ENCODE measurements at places on chromosomes 3 and 15.

GRCh38 chr15:29736012-29736743, 86.1 kb downstream of the TJP1 start:
- DNase-seq = no peak

GRCh38 chr15:101028321-101028720, 109.2 kb downstream of the LRRK1 start:
- no peak for DNase-seq

DNA sequence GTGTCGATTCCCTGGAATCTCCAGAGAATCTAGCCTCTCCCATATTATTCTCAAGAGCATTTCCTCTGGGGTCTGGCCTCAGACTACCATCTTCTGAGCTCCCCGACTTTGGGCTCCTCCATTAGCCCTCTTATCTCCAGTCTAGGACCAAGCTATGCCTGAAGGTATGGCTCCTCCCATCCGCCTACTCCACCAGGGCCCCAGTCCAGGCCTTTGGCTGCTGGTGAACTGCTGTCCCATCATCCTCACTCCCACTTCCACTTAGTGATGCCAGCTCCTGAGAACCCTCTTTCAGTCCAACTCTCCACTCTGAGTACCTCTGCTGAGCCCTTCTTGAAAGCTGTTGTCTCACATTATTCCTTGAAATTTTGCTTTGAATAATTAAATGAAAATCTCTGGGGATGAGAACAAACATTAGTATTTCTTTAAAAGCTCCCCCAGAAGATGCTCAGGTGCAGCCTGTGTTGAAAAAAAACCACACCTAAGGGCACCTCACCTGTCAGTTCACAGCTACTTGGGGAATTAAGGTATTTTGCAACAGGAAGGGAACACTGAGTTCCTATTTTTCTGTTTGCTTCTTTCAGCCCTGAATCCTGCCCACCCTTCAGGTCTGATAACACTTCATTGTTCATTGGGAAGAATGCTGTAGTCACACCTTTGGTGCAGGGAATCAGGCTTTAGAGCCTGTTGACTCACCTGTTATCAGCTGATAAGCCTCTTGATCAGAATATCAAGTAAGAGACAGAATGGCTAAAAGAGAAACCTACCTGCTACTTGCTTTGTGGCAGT, 9.5 kb downstream of the CLDN18 start:
- no peak for DNase-seq

GRCh38 chr15:40762919-40763800, 708 bp upstream of the GCHFR start:
- DNase-seq = peak; percentile 74

- DNase-seq = no peak
These were observed 77.0 kb downstream of the PGPEP1L start for GRCh38 chr15:98930576-98930975.

DNA sequence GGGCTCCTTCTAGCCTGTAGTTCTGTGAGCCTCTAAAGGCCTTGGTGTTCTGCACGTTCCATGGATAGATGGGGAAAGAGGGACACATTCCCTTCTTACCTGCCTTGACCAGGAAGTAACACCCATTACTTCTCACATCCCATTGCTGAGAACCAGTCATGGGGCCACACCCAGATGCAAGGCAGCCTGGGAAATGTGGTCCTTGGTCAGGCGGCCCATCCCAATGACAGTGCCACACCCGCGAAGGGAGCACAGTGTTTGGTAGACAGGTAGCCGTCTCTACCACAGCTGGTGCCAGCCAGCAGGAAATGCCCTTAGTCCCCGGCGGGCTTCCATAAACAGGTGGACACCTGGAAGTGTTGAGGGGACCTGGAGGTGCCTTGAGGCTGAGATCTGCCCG, 23.2 kb upstream of the LCTL start:
- no peak for DNase-seq

GRCh38 chr3:20194793-20195460, 8.9 kb upstream of the SGO1 start:
- DNase-seq = no peak

- DNase-seq = no peak
These were observed 50.3 kb upstream of the DPPA4 start for GRCh38 chr3:109387621-109388020.

GRCh38 chr15:43093026-43093425, 12.8 kb downstream of the UBR1 start:
- DNase-seq = peak; percentile 63

- DNase-seq = peak; percentile 89
These were observed 41.6 kb upstream of the DLG1 start for GRCh38 chr3:197339841-197340520.

DNA sequence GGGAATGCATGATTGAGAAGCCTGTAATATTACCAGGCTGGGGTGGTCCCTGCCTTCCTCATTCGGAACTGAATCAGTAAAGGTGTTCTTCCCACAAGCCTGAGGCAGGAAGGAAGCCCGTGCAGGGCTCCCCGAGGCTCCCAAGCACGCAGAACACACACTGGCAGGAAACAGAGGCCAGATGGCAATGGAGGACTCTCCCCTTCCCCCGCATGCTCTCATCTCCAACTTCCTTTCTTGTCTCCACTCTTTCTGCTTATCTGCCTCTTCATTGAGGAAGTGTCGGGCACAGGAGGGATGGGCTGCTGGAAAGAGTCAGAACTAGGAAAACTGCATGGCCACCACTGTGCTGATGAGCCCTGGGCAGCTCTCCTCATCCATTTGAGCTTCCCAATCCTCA, 123.5 kb downstream of the NUP210 start:
- DNase-seq = no peak

DNA sequence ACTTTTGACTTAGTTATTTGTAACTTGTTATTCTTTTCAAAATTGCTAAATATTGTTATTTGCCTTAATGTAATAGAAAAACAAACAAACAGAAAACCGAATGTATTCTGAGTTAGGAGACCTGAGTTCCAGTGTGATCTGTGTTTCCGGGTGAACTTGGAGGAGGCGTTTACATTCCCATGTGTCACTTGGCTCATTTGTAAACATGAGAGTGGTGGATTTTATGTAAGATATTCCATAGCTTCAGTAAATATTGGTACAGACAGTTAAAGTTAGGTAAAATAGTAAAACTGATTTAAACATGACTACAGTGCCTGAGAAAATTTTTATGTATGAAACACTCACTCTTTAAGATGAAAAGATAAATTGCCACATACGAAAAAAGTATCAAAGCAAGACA, 287.3 kb upstream of the POU1F1 start:
- no peak for DNase-seq

GRCh38 chr3:111677007-111677392, 81.9 kb upstream of the ZBED2 start:
- DNase-seq = no peak

DNA sequence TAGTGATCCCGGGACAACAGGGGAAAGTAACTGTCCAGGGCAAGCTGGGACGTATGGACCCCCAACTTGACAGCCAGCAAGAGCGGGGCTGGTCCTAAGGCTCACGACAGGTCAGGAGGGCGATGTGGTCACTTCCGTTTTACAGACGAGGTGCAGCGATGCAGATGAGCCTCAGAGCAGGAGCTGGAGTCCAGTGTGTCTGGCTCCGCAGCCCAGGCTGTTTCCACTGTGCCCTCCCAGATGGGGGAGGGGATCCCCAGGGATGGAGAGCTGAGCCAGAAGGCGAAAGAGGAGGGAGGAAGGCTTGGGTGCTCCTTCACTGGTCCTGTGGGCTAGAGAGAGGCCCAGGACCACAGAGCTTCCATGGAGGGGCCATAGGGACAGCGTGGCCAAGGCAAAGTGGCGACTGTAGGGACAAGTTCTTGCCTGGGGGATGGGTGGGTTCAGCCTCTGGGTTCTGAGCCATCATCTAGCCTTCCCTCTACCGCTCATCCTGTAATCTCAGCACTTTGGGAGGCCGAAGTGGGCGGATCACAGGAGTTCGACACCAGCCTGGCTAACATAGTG, 5.7 kb downstream of the SNX33 start:
- DNase-seq = no peak

DNA sequence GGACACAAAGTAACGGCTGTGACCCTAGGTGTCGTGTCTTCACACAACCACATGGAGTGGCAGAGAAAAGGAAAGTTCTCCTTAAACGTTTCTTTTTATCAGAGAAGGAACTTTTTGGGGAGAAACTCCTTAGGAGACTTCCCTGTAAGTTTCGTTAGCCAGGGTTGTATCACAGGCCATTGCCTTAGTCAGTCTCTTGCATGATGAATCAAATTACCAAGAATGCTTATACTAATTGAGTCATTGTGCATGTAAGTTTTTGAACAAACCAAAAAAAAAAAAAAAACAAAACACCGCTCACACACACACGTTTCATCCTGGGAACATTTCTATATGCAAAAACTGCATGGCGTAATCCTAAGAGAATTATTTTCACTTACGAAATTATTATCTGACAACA, 150.4 kb upstream of the SATB1 start:
- DNase-seq = peak; percentile 52
